Right atrium auricular region (tissue), 2 donors: ENCODE measurements at places on chromosomes 13 and 19.
A peak's percentile ranks its signal among the peaks of the same experiment; 100 is the strongest.

DNA sequence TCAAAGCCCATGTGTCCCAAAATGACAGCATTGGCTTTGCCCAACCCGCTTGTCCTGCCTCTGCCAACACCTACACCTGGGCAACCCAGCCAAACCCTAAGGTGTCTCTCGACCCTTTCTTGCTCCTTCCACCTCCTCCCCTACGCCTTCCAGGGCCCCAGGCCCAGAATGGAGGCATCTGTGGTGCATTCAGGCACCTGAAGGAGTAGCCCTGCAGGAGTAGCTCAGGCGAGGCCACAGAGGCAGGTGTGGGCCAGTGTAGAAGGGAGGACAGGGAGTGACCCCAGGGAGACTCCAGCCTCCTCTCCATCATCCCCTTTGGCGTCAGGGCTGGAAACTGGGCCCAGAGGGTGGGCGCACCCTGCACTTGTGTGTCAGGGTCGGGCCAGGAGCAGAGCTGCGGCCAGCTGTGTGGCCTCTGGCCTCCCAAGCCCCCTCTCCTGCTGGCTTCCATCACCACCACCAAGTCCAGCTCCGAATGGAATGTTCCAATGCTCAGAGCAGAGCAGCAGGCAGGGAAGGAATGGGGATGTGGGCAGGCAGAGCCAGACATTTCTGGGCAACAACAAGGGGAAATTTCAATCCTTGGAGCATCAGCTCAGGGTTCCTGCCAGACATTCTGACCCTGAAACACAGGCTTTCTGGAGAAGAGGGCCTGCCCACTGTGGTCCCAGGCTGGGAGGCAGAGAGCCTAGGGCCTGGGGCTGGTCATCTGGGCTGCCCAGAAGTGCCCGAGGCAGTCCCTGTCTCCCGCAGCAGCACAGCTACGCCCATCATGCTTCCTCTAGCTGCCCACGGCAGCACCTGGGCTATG is 16.4 kb downstream of the PLEKHF1 start:
- no peak for DNase-seq

- DNase-seq: no peak
These were observed 8.9 kb upstream of the MYO1F start for GRCh38 chr19:8585894-8586750.

GRCh38 chr13:79939689-79940088 is 401.2 kb downstream of the SPRY2 start:
- no peak for DNase-seq

DNA sequence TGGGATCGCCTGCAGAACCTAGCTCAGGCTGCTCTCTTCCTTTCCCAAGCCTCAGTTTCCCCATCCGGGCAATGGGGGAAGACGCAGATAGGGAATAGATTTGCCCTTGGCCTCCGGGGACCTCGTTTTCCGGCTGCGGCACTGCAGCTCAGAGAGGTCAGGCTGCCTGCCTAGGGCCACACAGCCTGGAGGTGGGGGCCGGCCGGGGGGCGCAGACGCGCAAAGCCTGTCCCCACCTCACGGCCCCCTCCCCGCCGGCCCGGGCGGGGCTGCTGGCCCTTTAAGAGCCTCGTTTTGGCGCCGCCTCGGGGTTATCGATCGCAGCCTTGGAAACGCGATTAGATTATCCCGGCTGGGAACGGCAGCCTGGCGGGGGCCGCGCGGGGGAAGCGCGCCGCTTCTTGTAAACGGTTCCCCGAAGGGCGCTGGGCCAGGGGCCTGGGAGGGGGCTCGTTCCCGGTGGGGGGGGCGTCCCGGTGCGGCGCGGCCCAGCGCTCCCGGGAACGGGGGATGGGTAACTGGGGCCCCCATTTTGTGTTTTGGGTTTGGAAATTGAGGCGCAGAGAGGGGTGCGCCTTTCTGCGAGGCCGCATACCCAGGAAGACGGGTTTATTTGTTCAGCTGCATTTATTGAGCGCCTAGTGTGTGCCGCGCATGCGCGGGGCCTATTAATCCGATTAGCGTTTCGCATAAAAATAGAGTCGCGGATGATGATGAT is 23.4 kb upstream of the TCF3 start:
- no peak for DNase-seq

DNA sequence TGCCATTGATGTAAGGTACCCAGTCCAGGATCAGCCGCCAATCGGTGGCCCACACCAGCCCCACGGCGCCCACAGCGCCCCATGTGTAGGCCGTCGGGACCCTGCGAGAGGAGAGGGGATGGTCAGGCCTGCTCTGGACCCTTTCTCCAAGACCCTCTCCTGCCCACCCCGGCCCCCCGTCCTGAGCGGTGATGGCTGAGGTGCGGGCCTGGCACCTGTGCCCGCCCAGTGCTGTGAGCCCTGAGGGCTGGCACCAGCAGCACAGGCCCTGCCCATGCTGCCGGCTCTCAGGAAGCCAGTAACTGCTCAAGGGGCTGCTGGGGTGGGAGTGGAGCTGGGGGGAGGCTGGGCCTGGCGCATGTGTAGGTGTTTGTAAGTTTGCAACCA is 5.8 kb downstream of the UQCR11 start:
- DNase-seq: no peak

GRCh38 chr19:2123682-2124387 is 27.1 kb downstream of the IZUMO4 start:
- no peak for DNase-seq

- DNase-seq: no peak
These were observed 1463.4 kb upstream of the PCDH20 start for GRCh38 chr13:62879071-62879470.

DNA sequence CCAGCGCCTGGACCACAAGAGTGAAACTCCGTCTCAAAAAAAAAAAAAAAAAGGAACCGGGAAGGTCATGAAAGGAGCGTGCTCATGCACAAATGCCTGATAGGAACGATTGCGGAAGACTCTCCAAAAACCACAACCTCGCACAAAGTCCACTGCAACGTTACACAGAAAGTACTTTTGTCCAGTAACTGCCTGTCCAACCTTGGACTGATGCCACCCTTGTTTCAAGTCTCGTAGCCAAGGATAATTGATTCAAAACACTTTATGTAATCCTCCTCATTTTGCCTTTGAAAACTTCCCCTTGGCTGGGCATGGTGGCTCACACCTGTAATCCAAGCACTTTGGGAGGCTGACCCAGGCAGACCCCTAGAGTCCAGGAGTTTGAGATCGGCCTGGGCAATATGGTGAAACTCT is 13.7 kb downstream of the LGALS7 start:
- no peak for DNase-seq

DNA sequence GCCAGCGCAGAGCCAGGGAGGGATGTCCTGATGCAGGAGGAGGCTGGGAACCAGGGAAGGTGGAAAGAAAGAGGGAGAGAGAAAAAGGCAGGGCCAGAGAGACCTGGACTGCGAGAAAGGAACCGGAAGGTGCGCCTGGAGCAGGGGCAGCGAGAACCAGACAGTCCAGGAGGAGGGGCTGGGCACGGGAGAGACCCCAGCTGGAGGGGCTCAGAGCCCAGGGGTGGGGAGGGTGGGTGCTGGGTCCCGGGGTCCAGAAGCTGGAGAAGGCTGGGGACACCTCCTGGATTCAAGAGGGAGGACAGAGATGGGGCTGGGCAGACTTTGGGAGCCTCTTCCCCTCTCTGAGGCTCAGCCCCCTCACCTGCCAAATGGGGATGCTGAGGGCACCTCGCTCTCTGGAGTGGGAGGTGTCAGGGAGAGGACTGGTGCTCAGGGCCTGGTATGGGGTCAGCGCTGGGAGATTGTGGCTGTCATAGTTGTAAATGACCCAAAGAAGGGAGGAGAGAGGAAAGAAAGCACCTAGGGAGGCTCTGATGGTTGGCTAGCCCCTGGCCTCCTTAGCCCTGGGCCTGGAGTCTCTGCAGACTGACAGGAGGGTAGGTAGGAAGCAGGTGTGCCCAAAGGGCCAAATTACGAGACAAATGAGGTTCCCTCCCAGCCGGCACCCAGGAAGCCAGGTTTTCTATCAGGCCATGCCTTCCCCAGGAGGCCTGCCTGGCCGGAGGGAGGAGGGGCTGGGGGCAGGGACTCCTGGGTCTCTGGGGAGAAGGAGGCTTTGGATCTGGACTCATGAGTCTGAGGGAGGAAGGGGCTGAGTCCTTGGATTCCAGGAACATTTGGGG is 1.3 kb upstream of the SPACA6 start:
- DNase-seq: peak; percentile 30

DNA sequence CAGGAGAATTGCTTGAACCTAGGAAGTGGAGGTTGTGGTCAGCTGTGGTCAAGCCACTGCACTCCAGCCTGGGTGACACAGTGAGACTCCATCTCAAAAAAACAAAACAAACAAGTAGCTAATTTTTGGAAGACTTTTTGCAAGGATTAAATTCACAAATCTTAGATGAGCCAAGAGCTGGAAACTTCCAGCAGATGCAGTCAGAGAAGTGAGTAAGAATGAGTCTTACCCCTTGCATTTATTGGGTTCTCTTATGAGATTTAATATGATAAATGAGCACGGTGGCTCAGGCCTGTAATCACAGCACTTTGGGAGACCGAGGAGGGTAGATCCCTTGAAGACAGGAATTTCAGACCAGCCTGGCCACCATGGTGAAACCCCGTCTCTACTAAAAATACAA is 44.9 kb upstream of the NBEA start:
- DNase-seq: no peak

GRCh38 chr19:6443986-6444385 is 10.4 kb upstream of the SLC25A41 start:
- no peak for DNase-seq

DNA sequence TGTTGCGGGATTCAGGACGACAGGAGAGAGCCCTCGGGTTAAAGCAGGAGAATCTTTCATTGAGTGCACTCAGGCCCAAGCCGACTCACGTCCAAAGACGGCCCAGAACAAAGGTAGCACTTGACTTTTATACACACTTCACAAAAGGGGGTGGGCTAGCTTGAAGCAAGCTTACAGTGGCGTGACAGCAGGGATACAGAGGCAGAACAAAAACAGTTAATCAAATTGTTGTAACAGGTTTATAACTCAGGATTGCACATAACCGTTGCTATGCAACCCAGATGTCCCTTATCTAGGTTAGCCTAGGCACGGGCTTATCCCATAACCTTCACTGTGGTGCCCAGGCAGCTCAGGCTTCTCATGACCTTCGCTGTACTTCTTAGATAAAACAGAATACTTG is 2.0 kb downstream of the MED25 start:
- no peak for DNase-seq

GRCh38 chr19:49677231-49677900 is at the start of gene PRMT1:
Gene PRMT1 (plus strand): TSS chr19:49677271. CDS start chr19:49677281, 10 bp downstream.
- no peak for DNase-seq

- DNase-seq: no peak
These were observed 10.9 kb downstream of the SLC46A3 start for GRCh38 chr13:28707629-28708427.

DNA sequence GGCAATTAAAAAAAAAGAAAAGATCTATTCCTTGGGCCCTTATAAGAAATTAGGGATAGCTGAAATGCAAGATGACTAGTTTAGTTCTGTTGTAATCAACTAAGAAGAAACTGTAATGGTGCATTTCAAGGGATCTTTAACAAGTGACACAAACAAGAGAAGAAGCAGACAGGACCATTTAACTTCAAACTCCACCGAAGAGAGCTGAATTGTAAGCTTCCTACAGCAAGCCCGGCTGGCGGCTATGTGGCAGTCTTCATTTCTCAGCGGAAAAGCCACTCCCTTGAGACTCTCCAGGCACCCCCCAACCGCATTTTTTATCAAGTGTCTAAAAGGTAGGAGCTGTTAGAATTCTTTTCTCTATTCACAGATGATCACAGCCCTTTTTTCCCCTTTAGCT is 305.2 kb upstream of the ZNF507 start:
- DNase-seq: no peak

GRCh38 chr13:87259479-87260083 is 411.6 kb upstream of the SLITRK5 start:
- no peak for DNase-seq

- DNase-seq: no peak
These were observed 49.5 kb downstream of the CRYL1 start for GRCh38 chr13:20475927-20476691.

GRCh38 chr13:85806553-85807175 is 7.4 kb upstream of the SLITRK6 start:
- no peak for DNase-seq

GRCh38 chr19:13301627-13302334 is 151.6 kb downstream of the IER2 start:
- no peak for DNase-seq

- no peak for DNase-seq
These were observed 72.0 kb downstream of the GNG7 start for GRCh38 chr19:2630352-2631001.

DNA sequence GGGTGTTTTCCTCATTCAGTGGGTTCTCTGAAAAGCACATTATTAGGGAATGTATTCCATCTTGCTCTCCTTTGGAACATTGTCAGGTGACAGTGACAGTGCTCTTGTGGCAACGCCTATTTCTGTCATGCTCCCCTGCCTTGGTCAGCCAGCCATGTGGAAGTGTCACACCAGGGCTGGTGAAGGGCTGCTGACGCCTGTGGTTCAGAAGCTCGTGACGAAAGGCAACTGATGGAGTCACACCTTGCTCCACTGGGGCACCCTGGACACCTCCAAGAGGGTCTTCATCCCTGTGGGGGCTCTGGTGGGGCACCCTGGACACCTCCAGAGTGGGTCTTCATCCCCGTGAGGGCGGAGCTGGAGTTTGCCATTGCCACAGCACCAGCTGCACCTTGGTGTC is 68.9 kb upstream of the GPR183 start:
- DNase-seq: peak; percentile 68

GRCh38 chr13:36061054-36061453 is 70.1 kb downstream of the DCLK1 start:
- DNase-seq: no peak

DNA sequence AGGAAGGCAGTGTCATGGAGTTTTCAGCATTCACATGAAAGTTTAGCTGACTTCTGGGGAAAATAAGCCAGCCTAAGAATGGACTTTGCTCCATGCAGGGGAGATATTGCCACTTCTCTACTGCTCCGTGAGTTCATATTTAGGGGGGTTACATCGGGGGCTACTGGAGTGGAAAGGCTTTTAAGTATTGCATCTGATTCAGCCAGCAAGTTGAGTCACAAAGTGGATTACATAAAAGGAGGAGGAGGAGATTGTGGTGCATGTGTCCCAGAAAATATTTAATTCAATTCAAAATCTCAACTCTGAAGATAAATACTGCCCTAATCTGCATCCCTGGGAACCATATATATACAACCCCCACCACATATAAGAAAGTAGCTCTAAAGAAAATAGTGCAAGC is 617.2 kb downstream of the DCT start:
- no peak for DNase-seq

- no peak for DNase-seq
These were observed 14.3 kb downstream of the PEPD start for GRCh38 chr19:33507021-33507956.

GRCh38 chr19:18269070-18269723 is 5.1 kb downstream of the IQCN start:
- no peak for DNase-seq

DNA sequence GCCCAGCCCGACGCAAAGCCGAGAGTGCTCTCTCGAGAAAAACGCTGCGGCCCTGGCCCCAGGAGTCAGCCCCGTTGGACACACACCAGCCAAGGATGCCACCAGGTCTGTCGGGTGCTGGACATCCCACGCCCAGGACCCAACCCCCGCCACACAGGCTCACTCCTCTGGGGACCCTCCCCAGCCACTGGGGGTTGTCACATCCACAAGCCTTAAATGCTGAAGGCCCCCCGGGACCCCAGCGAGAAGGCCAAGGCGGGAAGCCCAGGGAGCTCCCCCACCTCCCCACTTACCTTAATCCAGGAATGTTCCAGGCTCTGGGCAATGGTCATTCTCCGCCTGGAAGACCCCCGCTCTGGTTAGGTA is 11.2 kb downstream of the DAPK3 start:
- no peak for DNase-seq

GRCh38 chr13:81927347-81927746 is 1586.4 kb upstream of the SPRY2 start:
- no peak for DNase-seq
